Upper lobe of right lung (tissue), 1 donor: ENCODE measurements at places on chromosomes 7 and 10. TPM values are rescaled to one million over a fixed set of nuclear protein-coding genes. Genes with fewer than 3 reads are reported as not detected.
A peak's percentile ranks its signal among the peaks of the same experiment; 100 is the strongest.

DNA sequence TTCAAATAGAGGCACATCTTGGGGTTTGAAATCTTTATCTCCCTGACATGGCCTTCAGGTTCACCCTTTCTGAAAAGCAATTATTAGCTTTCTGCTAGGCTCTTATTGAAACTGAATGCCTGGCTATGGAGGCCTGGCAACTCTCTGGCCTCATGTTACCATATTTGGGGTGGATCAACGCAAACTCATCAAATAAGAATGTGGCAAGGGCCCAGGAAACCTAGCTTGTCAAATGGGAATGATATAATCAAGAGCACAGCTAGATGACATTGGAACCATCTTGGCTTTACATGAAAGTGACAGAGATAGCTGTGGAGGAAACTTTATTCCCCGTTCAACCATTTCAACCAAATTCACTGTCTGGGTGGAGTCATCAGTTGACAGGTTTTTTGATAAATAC, 202.8 kb upstream of the SMIM30 start:
- H3K36me3 ChIP-seq = no peaks in the 10 kb centered on the region
- H3K4me1 ChIP-seq = no peaks in the 10 kb centered on the region
- H3K27me3 ChIP-seq = no peaks in the 10 kb centered on the region

- DNase-seq = no peak
- peaks cover 11% of the 10 kb centered on the region for H3K27me3 ChIP-seq
These were observed 1.9 kb downstream of the COBL start for GRCh38 chr7:51314726-51315125.

- DNase-seq = no peak
- H3K27ac ChIP-seq = peak overlapping the region; percentile 70
- no peaks in the 10 kb centered on the region for H3K27me3 ChIP-seq
- H3K36me3 ChIP-seq = peaks cover 35% of the 10 kb centered on the region
- H3K4me3 ChIP-seq = no peak overlapping the region
These were observed 17.7 kb downstream of the TSPAN14 start for GRCh38 chr10:80471715-80472233.

- no peaks in the 10 kb centered on the region for H3K4me1 ChIP-seq
- H3K36me3 ChIP-seq = no peaks in the 10 kb centered on the region
- no peak overlapping the region for H3K4me3 ChIP-seq
- no peaks in the 10 kb centered on the region for H3K27me3 ChIP-seq
- DNase-seq = no peak
- no peak overlapping the region for H3K27ac ChIP-seq
These were observed 87.6 kb upstream of the MTPN start for GRCh38 chr7:136064627-136065237.

DNA sequence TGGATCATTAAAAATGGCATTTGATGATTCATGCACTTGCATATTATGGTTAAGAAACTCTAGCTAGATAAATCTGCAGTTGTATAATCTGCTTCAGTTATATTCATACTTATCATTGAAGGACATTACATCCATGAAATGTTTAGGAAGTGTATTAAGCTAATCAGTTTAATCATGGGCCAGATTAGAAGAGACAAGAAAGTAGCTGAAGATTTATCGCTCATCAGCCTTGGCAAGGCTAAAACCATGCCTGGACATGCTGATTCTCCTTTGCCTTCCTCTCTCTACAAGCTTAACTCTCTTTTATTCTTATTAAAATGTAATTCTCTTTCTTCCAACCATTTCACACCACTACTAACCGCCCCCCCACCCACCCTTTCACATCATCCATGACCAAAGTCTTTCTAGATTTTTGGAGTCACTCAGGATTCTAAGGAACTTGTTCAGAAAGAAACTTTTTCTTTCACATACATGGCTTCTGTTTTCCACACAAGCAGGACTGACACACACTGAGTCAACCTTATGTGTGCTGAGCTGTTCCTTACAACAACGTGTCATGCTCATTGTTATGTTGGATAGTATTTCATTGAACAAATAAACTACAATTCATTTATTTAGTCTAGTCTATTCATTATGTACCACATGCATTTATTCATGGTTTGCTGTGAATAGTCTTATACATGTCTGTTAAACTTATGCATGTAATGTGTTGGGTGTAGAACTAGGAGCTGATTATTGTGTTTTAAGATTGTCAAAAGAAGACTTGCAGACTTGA, 227.3 kb upstream of the SP8 start:
- no peaks in the 10 kb centered on the region for H3K27me3 ChIP-seq
- no peak overlapping the region for H3K27ac ChIP-seq
- no peak overlapping the region for H3K4me3 ChIP-seq
- H3K4me1 ChIP-seq = no peaks in the 10 kb centered on the region

DNA sequence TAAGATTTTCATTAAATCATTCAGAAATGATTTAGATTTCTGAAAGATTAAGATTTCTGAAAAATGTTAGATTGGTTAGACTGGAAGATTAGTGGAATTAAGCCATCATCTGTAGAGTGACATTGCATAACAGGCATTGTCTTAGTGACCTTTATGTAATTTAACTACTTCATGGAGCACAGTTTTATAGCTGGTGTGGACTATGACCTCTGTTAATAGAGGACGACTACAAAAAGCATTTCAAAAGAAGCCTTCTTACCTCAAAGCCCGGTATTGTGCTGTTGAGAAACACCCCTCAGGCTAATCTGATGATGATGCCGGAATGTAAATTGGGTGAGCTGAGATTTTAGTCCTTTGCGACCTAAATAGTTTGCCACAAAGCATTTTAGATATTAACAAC, 55.6 kb downstream of the GALNT11 start:
- H3K27me3 ChIP-seq = no peaks in the 10 kb centered on the region
- no peaks in the 10 kb centered on the region for H3K36me3 ChIP-seq
- H3K4me3 ChIP-seq = no peak overlapping the region
- DNase-seq = no peak

GRCh38 chr7:94129443-94130140, 125.4 kb upstream of the BET1 start:
- no peak for DNase-seq
- no peaks in the 10 kb centered on the region for H3K4me1 ChIP-seq
- H3K27me3 ChIP-seq = no peaks in the 10 kb centered on the region
- no peaks in the 10 kb centered on the region for H3K36me3 ChIP-seq

- no peak overlapping the region for H3K4me3 ChIP-seq
- no peaks in the 10 kb centered on the region for H3K27me3 ChIP-seq
- H3K36me3 ChIP-seq = no peaks in the 10 kb centered on the region
- H3K4me1 ChIP-seq = no peaks in the 10 kb centered on the region
These were observed 12.3 kb upstream of the ENO4 start for GRCh38 chr10:116836902-116837523.

DNA sequence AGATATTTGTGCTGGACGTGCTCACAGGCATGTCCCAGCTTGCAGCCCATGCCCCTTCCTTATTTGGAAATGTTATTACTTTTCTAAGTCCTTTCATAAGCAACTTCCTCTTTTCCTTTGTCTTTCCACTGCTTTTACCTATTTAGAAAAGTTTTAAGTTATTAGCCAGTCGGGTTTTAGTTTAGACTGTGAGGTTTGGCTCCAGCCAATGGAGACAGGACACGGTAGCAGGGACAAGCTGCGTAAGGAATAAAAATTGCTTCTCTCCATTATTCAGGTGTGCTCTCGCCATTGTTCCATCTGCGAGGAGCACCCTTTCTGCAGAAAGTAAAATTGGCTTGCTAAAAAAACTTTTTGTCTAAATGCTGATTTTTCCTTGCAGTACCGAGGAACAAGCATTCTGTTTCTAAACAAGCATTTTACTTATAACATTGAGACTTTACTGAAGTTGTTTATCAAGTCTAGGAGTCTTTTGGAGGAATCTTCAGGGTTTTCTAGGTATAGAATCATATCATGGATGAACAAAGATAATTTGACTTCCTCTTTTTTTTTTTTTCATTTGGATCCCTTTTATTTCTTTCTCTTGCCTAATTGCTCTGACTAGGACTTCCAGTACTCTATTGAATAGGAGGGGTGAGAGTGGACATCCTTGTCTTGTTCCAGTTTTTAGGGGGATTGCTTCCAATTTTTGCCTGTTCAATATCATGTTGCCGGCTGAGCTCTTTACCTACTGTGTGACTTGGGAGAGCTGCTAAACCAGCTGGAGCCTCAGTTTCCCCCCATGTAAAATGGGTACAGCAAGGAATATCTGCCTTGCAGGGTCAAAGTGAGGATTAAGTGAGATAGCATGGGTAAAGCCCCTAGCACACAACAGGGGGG, 63.8 kb downstream of the ALOX5 start:
- H3K27ac ChIP-seq = no peak overlapping the region
- H3K27me3 ChIP-seq = no peaks in the 10 kb centered on the region
- H3K4me1 ChIP-seq = no peaks in the 10 kb centered on the region
- H3K36me3 ChIP-seq = no peaks in the 10 kb centered on the region

DNA sequence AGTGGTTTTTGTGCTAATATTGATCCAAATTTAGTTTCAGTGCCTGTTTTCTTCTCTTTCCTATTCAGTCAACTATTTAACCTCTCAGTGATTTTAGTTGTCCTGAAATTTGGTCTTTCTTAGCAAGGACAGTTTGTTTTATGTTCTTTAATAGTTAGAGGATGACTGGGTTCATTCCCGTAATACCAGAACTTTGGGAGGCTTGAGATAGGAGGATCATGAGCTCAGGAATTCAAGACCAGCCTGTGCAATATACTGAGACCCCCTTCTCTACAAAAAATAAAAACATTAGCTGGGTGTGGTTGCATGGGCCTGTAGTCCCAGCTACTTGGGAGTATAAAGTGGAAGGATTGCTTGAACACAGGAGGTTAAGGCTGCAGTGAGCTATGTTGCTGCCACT, 148.3 kb downstream of the EXOC4 start:
- no peak overlapping the region for H3K4me3 ChIP-seq
- no peaks in the 10 kb centered on the region for H3K4me1 ChIP-seq
- H3K36me3 ChIP-seq = no peaks in the 10 kb centered on the region
- H3K27ac ChIP-seq = no peak overlapping the region

DNA sequence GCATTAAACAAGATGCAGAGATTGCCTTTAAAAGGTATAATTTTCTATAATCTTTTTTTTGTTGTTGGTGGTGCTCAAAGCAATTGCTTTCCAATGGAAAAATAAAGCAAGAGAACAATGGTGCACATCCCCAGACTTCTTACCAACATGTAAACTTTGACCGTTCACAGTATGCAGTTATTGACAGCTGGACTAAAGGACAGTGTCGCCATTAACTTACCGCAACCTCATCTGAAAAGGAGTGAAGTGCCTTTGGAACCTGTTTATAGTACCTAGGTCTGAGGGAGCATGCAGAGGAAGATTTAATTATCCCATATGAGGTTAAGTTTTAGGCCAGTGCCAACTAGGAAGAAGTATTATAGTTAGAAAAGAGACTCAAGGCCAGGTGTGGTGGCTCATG, 654.5 kb downstream of the PARD3 start:
- no peak overlapping the region for H3K27ac ChIP-seq
- DNase-seq = no peak
- no peak overlapping the region for H3K4me3 ChIP-seq
- H3K4me1 ChIP-seq = no peaks in the 10 kb centered on the region
- no peaks in the 10 kb centered on the region for H3K36me3 ChIP-seq
- no peaks in the 10 kb centered on the region for H3K27me3 ChIP-seq

DNA sequence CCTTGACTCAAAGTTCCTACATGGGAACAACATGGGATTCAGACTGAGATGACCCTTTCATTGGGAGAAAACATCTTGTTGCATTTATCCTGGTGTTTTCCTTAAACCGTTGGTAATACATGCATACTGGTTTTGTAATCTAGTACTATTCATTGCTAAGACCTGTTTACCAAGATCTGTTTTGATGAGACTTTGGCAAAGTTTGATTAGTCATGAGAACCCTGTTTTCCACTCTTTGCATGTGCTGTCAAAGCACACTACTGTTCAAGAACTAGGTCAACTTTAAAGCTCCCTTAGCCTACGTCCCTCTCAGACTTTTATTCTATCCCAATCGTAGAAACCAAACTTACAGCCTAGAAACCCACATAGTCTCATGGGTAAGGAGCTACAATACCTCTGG, 650.9 kb downstream of the GATA3 start:
- H3K4me1 ChIP-seq = no peaks in the 10 kb centered on the region
- H3K4me3 ChIP-seq = no peak overlapping the region
- no peak overlapping the region for H3K27ac ChIP-seq
- no peaks in the 10 kb centered on the region for H3K27me3 ChIP-seq

DNA sequence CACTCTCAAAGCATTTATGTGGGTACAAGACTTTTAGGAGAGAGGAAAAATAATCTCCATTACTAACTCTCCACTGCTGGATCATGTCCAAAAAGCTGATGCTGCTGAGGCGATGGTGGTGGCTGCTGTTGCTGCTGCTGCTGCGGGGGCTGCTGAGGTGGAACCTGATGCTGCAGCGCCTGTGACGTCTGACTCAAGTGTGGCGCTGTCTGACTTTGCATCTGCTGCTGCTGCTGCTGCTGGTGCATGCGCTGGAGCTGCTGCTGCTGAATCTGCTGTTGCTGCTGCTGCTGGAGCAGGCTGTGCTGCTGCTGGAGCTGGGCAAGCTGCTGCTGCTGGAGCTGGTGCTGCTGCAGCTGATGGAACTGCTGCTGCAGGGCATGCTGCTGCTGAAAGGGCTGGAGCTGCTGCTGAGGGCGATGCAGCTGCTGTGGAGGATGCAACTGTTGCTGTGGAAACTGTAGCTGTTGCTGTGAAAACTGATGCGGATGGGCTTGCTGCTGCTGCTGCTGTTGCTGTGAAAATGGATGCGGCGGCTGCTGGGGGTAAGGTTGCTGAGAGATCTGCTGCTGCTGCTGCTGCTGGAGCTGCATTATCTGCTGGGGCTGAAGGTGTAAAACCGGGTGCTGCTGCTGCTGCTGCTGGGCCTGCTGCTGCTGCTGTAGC, 34.5 kb downstream of the PAXIP1 start:
- H3K4me1 ChIP-seq = no peaks in the 10 kb centered on the region
- peaks cover 67% of the 10 kb centered on the region for H3K36me3 ChIP-seq
- DNase-seq = no peak
- no peak overlapping the region for H3K4me3 ChIP-seq

DNA sequence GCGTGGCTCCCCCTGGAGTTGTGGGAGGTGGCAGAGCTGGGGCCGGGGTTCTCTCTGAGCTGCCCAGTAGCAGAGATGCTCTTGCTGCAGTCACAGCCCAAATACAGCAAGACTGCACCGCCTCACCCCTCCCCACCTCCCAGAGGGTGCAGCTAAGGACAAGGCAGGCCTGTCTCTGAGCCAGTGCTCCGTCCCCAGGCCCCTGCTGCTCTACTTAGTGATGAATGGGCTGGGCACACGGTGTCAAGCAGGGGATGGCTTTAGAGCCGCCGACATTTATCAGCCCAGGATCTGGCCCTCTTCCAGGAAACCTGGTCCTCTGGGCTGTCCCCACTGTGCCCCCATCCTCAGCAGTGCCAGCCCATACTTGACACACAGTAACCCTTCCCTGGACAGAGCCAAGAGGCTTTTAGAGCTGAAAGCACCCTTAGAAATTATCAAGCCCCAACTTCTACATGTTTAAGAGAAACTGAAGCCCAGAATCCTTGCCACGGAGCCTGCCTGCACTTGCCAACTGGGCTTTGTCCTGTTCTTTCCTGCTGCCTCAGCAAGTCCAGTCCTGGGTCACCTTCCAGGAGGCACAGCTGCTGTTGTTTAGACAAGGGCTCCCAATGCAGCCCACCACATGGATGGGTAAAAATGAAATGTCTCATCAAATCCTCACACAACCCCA, 137.1 kb upstream of the UNC5B start:
- DNase-seq = peak; percentile 40
- H3K27ac ChIP-seq = no peak overlapping the region

CALHM3 gene
- not detected for total RNA-seq

PPP1R17 gene
- total RNA-seq = not detected

PDE1C gene
- 13.0 TPM for total RNA-seq

VSTM2A gene
- total RNA-seq = not detected

NPM3 gene
- total RNA-seq = 18.0 TPM
